ENCODE measurements at places on chromosomes 3 and 15. TPM values are rescaled to one million over a fixed set of nuclear protein-coding genes. Genes with fewer than 3 reads are reported as not detected.
A peak's percentile ranks its signal among the peaks of the same experiment; 100 is the strongest.

SI gene
- total RNA-seq, result not detected

GRCh38 chr3:52061121-52061910, 4.9 kb upstream of the DUSP7 start:
- no peak for DNase-seq

- peak; percentile 82 for DNase-seq
Measured at GRCh38 chr15:90291679-90292356, 26.3 kb downstream of the NGRN start.

GRCh38 chr3:115912372-115912771, 289.1 kb downstream of the GAP43 start:
- peak; percentile 10 for DNase-seq

GASK1A gene
- 8.8 TPM for total RNA-seq

Measured in body of pancreas (tissue), 4 donors.